ENCODE measurements at places on chromosomes 1 and 21. TPM values are rescaled to one million over a fixed set of nuclear protein-coding genes. Genes with fewer than 3 reads are reported as not detected.

DNA sequence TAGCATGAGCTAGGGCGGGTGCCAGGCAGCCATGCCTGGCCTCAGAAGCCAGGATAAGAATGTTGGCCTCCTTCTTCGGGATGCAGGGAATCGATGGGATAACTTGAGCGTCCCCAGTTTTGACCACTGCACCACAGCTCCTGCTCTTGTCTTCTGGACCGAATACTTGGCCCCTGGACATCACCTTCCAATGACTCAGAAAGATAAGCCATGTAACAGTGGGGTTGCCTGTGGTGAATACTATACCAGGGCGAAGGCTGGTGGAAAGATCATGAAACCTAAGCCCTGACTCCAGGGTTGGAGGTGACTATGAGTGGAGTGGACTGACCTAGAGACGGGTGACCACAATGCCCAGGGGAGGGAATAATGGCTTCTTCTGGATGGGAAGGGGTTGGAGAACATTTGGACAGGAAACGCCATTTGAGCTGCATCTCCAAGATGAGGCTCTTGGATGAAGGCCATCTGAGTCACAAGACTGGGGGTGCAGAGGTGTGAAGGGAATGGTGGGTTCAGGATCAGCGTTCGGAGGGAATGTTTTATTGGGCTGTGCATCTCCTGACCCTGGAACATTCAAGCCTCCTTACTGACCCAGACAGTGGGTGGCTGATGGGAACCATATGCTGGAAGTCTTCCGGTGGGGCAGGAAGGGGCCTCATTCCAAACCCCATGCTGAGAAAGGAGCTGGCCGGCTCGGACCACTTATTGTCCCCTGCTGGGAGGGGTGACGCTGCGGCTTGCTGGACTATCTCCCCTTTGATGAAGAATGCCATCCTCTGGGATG is 18.5 kb upstream of the KCNE2 start:
- no peaks in the 10 kb centered on the region for H3K36me3 ChIP-seq
- peak overlapping the region; percentile 10 for H3K27ac ChIP-seq
- no peaks in the 10 kb centered on the region for H3K4me1 ChIP-seq
- no peak for DNase-seq
- no peaks in the 10 kb centered on the region for H3K27me3 ChIP-seq

Gene PHGDH
- 145 TPM for total RNA-seq

Gene CSMD2
- 0.10 TPM for total RNA-seq

GRCh38 chr1:96973605-96974004 is 252.0 kb downstream of the PTBP2 start:
- H3K36me3 ChIP-seq, result no peaks in the 10 kb centered on the region
- no peak for DNase-seq
- no peaks in the 10 kb centered on the region for H3K27me3 ChIP-seq
- no peak overlapping the region for H3K27ac ChIP-seq
- no peaks in the 10 kb centered on the region for H3K4me1 ChIP-seq

Gene XCL2
- total RNA-seq, result not detected

DNA sequence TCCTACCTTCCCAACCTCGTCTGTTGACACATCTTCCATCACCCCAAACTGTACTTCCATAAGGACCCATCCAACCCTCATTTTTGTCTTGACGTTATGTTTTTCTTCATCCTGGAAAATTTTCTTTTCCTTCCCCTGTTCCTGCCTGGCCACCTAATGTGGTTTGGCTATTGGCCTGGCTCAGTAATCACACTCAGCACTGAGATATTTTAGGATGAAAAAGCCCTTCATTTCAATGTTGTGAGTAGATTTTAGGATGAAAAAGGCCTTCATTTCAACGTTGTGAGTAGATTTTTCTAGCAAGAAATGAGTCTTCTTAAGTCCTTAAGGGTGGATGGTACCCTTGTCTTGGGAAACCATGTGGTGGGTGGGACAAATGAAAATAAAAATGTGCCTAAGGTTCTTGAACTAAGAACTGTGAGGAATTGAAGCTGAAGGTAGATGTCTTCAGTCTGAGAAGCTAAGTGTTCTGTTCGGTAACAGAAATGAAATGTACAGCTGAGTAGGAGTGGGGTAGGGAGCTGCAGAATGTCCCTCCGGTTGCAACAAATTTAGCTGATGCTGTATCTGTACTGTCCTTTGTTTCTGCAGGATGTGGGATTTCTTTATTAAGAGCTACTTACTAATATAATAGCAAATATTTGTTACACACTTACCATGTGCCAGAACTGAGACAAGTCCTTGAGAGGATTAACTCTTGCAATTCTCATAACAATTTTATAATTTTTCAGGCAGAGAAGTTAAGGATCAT is 36.1 kb downstream of the DNTTIP2 start:
- no peak for DNase-seq
- H3K27me3 ChIP-seq, result no peaks in the 10 kb centered on the region
- no peak overlapping the region for H3K4me3 ChIP-seq
- H3K27ac ChIP-seq, result no peak overlapping the region
- H3K4me1 ChIP-seq, result peaks cover 6% of the 10 kb centered on the region

Gene CELA3A
- total RNA-seq, result not detected

Gene CRYBG2
- not detected for total RNA-seq

DNA sequence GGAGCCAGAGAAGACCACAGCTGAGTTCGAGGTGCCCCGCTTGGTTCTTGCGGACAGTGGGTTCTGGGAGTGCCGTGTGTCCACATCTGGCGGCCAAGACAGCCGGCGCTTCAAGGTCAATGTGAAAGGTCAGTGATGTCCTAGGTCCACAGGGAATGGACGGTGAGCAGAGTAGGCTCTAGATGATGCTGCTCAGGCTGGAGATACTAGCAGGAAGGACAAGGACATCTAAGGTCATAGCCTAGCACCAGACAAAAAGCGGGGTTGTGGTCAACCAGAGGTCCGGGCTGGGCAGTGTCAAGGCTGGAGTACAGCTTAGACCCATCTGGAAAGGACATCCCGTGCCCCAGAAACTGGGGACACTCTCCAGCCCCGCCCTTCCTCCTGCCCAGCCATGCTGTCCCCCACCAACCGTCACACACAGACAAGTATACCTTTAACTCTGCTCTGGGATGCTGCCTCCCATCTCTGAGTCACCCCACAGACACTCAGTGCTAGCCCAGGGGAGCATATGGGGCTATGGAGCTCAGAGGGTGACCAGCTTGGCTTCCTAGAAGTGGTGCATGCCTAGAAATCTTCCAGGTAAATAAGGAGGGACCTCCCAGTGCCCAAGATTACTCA is 8.7 kb downstream of the TIE1 start:
- peaks cover 37% of the 10 kb centered on the region for H3K4me1 ChIP-seq
- H3K4me3 ChIP-seq, result no peak overlapping the region
- no peak overlapping the region for H3K27ac ChIP-seq
- H3K27me3 ChIP-seq, result no peaks in the 10 kb centered on the region
- H3K36me3 ChIP-seq, result peaks cover 4% of the 10 kb centered on the region

DNA sequence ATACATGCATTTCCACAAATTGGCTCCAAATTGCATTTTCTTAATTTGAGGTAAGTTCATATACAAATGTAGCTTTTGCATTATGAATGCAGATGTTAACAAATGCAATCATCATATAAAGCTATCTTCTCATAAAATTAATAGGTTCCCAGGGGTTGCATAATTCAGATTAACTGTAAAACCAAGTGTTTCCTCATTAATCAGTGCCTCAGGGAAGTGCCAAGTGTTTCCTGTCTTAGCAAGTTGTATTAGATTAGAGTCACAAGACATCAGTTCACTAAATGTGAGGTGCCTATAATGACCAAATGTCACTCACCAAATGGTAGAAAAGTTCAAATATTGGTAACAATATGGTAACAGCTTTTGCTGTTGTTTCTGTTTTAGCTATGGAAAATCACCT is 140.8 kb downstream of the PTGER3 start:
- H3K4me3 ChIP-seq, result no peak overlapping the region
- no peaks in the 10 kb centered on the region for H3K4me1 ChIP-seq
- no peaks in the 10 kb centered on the region for H3K36me3 ChIP-seq
- no peaks in the 10 kb centered on the region for H3K27me3 ChIP-seq

Gene CD1D
- total RNA-seq, result 2.8 TPM

- no peaks in the 10 kb centered on the region for H3K4me1 ChIP-seq
- DNase-seq, result no peak
- no peak overlapping the region for H3K27ac ChIP-seq
- no peak overlapping the region for H3K4me3 ChIP-seq
- H3K27me3 ChIP-seq, result no peaks in the 10 kb centered on the region
Measured at GRCh38 chr1:88519156-88519555, 164.9 kb upstream of the PKN2 start.

DNA sequence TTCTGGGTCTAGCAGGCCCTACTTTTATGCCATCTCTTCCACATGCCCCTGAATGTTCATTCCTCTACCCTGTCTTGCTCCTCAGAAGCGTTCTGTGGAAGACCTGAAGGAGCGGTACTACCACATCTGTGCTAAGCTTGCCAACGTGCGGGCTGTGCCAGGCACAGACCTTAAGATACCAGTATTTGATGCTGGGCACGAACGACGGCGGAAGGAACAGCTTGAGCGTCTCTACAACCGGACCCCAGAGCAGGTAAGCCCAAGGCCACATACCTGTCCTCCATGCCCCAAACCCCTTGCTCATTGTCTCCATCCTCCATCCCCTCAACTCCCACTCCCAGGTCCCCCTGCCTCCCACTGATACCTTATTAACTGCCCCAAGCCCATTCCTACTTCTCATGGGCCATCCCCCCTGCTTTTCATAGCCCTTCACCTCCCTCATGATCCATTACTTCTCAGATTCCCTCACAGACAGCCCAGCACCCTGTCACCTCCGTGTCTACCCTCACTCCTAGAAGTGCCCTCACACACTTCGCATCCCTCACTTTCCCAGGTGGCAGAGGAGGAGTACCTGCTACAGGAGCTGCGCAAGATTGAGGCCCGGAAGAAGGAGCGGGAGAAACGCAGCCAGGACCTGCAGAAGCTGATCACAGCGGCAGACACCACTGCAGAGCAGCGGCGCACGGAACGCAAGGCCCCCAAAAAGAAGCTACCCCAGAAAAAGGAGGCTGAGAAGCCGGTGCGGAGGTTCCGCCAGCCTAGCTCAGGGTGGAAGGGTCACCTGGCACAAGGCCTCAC is 5.4 kb downstream of the DMAP1 start:
- DNase-seq, result no peak
- H3K27me3 ChIP-seq, result no peaks in the 10 kb centered on the region
- H3K36me3 ChIP-seq, result peaks cover 34% of the 10 kb centered on the region
- H3K4me3 ChIP-seq, result no peak overlapping the region

DNA sequence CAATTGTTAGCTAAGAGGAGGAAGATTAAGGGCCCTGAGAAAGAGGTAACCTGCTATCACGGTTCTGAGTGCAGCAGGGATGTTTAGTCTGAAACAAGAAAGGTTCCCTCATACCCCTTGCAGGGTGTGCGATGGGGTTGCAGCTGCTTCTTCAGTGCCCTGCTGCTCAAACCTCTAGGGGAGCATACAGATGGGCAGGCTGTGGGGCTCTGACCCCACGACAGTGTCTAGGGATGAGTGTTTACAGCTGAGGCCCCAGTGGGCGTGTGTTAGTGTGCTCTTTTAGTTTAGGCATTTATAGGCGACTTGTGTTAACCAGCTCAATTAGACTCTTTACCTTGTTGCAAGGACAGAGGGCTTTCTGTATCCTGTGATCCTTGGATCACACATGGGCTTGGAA is 41.3 kb upstream of the PLA2G5 start:
- H3K4me3 ChIP-seq, result no peak overlapping the region
- no peaks in the 10 kb centered on the region for H3K4me1 ChIP-seq
- no peak for DNase-seq
- no peak overlapping the region for H3K27ac ChIP-seq
- H3K27me3 ChIP-seq, result no peaks in the 10 kb centered on the region

DNA sequence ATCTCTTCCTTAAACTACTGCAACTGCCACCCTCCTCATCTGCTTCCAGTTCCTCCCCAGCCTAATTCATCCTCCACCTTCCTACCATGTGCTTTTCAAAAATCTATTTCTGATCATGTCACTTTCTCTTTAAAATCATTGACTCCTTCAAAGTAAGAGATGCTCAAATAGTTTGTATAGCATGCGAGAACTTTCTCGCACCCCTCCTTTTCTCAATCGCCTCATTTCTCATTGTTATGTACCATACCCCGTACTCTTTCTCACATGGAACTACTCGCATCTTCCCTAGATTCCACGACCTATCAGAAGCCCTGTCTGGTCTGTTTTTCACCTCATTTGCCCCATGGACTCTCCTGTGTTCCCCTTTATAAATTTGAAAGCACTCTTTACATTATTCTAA is 238.2 kb downstream of the NRIP1 start:
- no peak for DNase-seq
- no peaks in the 10 kb centered on the region for H3K27me3 ChIP-seq
- no peaks in the 10 kb centered on the region for H3K36me3 ChIP-seq
- no peaks in the 10 kb centered on the region for H3K4me1 ChIP-seq
- no peak overlapping the region for H3K4me3 ChIP-seq

Gene UBASH3A
- 0.54 TPM for total RNA-seq

Gene KCNK1
- total RNA-seq, result 8.3 TPM

DNA sequence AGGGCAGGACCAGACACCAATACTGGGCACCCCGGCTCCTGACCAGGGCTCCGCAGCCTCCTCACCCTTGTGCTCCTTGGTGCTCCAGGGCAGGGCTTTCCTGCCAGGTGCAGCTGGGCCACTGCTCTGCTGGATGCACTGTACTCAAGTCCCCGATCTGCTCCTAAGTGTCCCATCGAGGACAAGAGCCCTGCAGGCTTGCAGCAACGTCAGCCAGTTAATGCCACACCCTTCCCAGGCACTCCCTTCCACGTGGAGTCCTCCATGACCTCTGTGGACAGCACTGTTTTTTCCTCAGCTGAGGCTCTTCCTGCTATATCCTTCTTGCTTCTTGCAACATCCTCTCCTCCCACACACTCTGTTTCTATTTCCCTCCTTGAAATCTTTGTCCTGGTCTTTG is 94.0 kb upstream of the NGF start:
- no peaks in the 10 kb centered on the region for H3K4me1 ChIP-seq
- no peaks in the 10 kb centered on the region for H3K27me3 ChIP-seq
- H3K27ac ChIP-seq, result no peak overlapping the region
- DNase-seq, result no peak
- no peaks in the 10 kb centered on the region for H3K36me3 ChIP-seq

Gene MIS18A
- 7.1 TPM for total RNA-seq

DNA sequence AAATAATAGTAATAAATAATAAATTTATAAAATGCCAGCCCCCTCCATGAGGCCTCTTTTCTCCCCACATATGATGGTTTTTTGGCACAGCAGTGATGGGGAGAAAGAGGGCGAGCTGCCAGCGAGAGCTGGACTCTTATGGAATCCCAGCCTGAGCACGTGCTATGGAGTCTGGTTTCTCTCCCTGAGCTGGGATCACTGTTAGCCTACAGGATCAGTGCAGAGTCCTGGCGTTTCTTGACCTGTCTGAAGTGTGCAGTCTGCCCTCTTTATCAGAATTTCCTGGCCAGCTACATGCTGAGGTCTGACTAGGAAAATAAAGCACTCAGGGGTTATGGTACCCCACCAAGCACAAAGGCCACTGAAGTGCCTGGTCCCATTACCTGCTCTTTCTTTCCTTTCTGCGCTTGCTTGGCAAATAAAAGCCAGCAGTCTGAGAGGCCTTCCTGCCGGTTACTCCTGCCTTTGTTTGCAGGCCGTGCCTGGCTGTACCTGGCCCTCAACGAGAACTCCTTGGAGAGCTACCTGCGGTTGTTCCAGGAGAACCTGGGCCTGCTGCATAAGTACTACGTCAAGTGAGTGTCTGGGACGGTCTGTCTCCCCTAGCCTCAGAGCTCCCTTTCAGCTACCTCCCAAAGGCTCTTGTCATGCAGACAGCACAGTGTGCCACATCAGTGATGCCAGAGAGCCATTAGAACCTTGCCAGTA is 18.5 kb upstream of the SLC25A34 start:
- H3K4me3 ChIP-seq, result no peak overlapping the region
- H3K4me1 ChIP-seq, result peaks cover 15% of the 10 kb centered on the region
- H3K27ac ChIP-seq, result no peak overlapping the region
- H3K27me3 ChIP-seq, result no peaks in the 10 kb centered on the region
- no peak for DNase-seq

Gene VWA5B1
- not detected for total RNA-seq
